ENCODE measurements at places on chromosomes 4 and X.

GRCh38 chr4:77797239-77797638 is 21.9 kb downstream of the CNOT6L start:
- no peak for DNase-seq

GRCh38 chr4:6548201-6548881 is 26.6 kb upstream of the MAN2B2 start:
- DNase-seq: no peak

- DNase-seq: no peak
These were observed 319.7 kb downstream of the NKX6-1 start for GRCh38 chr4:84179409-84179808.

DNA sequence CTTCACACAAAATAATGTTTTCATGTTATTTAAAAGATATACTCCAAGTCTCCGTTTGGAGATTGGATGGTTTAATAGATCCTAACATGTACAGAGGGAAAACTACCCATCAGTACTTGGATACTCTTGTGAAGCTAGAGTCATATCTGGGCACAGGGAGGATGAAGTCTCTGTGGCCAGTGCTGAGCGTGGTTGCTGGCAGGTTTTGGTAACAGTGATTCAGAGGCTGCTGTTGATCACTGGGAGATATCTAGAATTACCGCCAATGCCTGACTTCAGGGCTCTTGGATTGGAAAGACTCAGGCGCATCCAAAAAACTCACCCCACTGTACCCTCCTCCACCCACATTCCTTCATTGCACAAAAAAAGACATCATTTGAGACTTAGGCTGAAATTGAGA is 107.2 kb upstream of the PGRMC2 start:
- DNase-seq: no peak

DNA sequence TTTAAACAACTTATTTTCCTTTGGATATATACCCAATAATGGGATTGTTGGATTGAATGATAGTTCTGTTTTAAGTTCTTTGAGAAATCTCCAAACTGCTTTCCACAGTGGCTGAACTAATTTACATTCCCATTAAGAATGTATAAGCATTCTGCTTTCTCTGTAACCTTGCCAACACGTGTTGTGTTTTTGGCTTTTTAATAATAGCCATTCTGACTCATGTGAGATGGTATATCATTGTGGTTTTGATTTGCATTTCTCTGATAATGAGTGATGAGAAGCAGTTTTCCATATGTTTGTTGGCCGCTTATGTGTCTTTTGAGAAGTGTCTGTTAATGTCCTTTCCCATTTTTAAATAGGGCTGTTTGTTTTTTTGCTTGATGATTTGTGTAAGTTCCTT is 155.6 kb upstream of the PITX2 start:
- DNase-seq: no peak

Measured in bone marrow (tissue), 2 donors.